ENCODE measurements at places on chromosomes 12 and 14.

DNA sequence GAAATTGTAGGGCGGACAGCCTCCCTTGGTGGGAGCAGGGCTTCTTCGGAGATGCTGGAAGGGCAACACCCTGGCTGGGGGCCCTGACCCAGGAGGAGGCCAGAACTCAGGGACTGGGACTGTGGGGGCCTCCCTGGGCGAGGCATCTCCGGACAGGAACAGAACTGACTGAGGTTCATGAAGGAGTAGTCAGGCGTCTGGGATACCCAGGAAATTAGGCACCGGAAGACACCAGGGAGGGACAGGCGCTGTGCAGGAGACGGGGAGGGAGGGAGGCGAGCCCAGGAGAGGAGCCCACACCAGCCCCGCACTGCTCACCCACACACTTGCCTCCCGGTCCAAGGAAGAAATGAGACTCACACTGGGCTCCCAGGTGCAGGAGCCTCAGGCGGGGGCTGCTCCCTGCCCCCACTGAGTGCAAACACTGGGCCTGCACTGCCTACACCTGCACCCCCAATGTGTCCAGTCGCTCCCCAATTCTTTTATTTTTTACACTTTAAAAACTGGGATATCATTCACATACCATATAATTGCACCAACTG is 262.6 kb upstream of the SFSWAP start:
- DNase-seq, result no peak

DNA sequence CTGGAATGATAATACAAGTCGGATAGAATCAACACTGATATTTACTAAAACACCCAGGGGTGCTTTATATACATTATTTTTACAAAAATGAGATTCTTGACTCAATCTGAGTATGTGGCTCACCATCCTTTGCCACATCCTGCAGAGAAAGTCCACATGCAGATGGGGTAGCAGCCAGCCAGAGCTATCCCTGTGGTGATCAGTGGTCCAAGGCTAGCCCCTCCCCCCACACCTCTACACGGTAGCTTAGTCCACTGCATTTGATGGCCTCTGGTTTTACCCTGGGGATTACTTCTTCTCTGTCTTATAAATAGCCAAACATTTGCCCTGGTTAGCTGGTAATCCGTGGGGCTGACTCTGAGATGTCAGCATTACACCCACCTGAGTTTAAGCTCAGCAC is 28.1 kb upstream of the TTC7B start:
- DNase-seq, result no peak

DNA sequence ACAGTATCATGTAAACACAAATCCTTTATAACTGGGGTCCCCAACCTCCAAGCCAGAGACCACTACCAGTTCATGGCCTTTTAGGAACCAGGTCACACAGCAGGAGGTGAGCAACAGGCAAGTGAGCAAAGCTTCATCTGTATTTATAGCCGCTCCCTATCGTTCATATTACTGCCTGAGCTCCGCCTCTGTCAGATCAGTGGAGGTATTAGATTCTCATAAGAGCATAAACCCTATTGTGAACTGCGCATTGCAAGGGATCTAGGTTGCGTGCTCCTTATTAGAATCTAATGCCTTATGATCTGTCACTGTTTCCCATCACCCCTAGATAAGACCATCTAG is 49.9 kb downstream of the LRP6 start:
- DNase-seq, result no peak

DNA sequence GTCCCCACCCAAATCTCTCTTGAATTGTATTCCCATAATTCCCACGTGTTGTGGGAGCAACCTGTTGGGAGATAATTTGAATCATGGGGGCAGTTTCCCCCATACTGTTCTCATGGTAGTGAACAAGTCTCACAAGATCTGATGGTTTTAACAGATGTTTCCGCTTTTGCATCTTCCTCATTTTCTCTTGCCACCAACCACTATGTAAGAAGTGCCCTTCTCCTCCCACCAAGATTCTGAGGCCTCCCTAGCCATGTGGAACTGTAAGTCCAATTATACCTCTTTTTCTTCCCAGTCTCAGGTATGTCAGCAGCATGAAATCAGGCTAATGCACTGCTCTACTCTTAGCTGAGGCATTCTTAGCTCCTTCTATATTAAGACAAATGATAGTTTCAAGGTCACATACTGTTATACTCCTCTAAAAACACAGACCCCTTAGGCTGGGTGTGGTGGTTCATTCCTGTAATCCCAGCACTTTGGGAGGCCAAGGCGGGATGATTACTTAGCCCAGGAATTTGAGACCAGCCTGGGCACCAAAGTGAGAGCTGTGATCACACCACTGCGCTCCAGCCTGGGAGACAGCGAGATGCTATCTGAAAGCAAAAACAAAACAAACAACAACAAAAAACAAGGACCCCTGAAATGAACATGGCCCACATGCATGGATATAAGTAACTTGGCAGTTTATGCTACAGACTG is 3.6 kb downstream of the SCAF11 start:
- no peak for DNase-seq

GRCh38 chr14:101518611-101519473 is 42.5 kb upstream of the DIO3 start:
- DNase-seq, result no peak

- DNase-seq, result no peak
Measured at GRCh38 chr12:108310489-108310888, 28.6 kb downstream of the CMKLR1 start.

DNA sequence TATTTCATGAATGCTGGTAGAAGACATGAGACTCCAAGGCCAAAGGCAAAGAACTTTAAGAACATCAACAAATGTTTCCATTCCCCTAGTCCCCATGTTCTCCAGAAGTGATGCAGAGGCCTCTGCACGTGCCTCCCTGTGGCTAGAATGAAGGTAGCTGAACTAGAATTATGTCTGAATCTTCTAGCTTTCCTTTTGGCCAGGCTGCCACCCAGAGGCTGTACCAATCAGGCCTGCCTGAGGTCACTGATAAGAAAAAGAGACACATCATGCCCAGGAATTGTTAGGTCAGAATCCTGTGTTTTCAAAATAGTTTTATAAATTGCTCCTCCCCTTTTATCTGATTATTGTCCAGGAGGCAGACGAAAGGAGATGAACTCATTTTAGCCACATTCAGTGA is 188.0 kb upstream of the SLC16A7 start:
- DNase-seq, result no peak

GRCh38 chr12:47509398-47509851 is 196.4 kb downstream of the RPAP3 start:
- no peak for DNase-seq

- no peak for DNase-seq
Measured at GRCh38 chr14:69610874-69611171, 573 bp upstream of the SUSD6 start.

DNA sequence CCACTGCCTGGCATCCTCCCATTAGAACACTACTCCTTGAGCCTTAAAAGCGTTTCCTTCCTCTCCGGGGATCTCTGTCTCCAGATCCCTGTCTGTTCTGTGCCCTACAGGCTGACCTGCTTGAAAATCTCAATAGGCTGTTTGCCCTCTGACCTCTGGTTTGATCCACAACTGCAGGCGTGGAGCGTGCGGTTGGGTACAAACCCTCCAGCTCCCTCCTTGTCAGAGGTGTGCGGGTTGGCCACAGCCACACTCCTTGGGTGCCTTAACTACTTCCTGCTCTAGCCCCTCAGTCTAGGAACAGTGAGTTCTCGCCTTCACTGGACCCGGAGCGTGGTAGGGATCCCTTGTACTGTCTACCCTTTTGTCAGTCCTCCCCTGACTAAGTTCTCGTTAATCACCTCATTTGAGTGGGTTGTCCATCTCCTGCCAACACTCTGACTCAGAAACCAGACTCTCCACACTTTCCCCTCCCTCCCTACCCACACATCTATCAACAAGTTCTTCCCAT is 33.1 kb downstream of the CMKLR1 start:
- no peak for DNase-seq

DNA sequence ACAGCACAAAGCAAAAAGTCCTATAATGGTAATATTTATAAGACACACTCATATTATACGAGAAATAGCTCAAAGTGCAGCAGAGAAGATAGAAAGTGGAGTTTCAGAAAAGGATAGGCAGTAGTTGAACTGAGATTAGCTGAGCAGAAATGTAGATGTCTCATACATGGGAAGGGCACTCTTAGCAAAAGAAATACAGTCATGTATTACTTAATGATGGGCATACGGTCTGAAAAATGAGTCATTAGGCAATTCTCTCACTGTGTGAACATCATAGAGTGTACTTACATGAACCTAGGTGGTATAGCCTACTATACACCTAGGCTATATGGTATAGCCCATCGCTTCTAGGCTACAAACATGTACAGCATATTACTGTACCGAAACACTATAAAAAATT is 671.3 kb downstream of the RPS29 start:
- DNase-seq, result no peak

DNA sequence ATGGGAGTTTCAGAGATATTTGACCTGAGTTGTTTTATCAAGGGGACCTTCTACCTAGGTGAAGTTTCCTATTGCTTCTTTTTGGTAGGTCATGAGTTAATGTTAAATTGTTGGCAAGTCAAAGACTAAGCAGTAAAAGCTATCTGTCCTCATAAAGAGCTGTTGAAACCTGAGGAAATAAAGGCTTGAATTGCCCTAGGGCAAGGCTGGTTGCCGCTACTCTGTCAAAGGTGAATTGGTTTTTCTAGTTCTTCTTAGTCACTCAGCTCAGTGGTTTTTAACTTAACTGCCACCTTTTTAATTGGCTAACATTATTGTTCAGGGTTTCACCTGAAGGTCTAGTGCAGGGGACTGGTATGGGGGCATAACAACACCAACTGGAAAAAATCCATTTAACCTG is 441.6 kb upstream of the FBXO33 start:
- DNase-seq, result no peak

DNA sequence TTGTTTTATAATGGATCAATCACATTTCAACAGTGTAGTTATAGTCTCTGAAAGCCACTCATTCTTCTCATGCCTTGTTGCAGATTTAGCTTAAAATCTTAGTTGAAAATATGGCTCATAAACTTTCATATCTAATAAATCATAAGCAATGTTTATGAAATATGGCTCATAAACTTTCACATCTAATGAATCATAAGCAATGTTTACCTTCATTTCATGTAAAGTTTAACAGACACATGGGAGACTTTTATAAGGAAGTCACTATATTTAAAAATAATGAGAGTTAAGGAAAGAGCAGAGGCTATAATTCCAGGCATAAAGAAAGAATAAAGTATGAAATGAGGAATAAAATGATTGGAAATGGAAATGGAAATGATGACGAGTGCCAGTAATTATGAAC is 1042.1 kb downstream of the FSCB start:
- DNase-seq, result no peak

DNA sequence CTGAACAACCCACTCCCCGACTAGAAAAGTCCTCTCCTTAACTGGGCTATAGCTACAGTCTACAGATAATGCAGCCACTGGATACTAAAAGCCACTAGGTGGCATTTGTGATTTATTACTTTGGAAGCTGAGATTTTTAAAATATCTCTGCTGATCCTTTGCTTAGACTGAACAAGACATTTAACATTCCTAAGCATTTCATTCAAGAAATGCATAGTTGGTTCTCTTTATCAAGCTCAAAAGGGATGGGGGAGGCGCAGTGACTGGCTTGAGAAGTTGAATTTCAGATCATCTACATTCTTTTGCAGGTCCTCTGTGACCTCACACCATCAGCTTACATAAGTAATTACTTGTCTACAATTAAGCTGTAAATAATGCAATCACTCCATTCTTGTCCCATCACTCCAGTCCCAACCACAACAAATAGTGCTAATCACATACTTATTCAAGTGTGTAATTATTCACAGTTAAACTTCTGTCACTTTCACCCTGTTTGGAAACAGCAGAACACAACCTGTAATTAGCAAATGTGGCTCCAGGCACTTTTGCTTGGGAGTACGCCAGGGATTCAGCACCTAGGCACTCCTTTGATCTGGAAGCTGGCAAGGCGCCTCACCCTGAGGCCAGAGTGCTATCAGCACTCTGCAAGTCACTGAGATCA is 203.6 kb downstream of the NOVA1 start:
- DNase-seq, result no peak

GRCh38 chr14:22545842-22546721 is 42.9 kb downstream of the DAD1 start:
- no peak for DNase-seq

- no peak for DNase-seq
Measured at GRCh38 chr12:110750784-110751461, 8.2 kb upstream of the PPP1CC start.

- no peak for DNase-seq
Measured at GRCh38 chr14:39232554-39233415, 930 bp upstream of the MIA2 start.

- no peak for DNase-seq
Measured at GRCh38 chr14:102867826-102868580, 54.5 kb upstream of the AMN start.

GRCh38 chr12:28227251-28227650 is 37.0 kb downstream of the CCDC91 start:
- DNase-seq, result no peak

DNA sequence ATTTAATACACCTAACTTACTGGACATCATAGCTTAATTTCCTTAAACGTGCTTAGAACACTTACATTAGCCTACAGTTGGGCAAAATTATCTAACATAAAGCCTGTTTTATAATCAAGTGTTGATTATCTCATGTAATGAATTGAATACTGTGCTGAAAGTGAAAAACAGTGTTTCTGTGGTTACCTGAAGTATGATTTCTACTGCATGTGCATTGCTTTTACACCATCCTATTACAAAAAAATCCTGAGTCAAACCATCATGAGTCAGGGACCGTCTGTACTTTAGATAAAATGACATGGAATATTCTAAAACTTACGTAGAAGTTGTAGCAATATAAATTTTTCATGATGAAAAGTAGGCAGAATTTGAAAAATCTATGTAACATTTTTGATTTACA is 32.8 kb downstream of the TBC1D15 start:
- no peak for DNase-seq

GRCh38 chr12:105032703-105033357 is 46.7 kb downstream of the NOPCHAP1 start:
- no peak for DNase-seq

GRCh38 chr12:122868471-122869177 is 27.3 kb downstream of the VPS37B start:
- DNase-seq, result no peak

DNA sequence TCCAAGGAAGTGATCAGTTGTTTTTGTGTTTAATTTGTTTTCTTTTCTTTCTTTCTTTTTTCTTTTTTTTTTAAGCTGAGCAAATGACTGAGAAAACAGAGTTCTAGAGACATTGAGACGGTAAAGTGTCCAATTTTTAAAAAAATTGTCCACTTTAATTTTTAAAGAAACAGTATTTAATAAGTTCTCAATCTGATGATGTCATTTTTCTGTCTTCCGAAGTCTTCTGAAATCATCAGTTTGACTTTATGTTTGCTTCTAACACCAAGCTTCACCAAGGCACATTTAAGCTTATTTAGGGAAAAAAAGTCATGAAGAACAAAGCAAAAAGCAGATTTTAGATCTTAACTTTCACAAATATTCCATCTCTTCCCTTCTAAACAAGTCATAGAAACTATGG is 63.4 kb upstream of the RTRAF start:
- DNase-seq, result no peak

- no peak for DNase-seq
Measured at GRCh38 chr12:93019212-93019927, 90.3 kb upstream of the EEA1 start.
